ENCODE measurements at places on chromosomes 11 and 22.
A peak's percentile ranks its signal among the peaks of the same experiment; 100 is the strongest.

DNA sequence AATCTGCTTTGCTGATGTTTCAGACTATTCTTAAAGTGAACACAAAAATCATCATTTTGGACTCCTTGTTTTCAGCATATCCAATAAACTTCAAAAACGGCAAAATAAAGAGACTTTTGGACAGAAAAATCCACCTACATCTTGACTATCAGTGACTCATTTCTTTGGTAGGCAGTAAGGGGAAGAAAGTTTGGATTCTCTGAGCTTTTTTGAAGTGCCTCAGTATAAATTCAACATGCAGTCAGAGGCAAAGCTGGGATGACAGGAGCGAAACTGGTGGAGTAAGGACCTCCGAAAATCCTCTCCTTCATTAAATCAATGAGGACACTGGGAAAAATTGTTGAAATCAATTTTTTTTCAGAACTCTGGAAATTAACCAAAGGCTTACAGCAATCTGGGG, 29.7 kb downstream of the EFCAB6 start:
- no peak for DNase-seq

- no peak for DNase-seq
These were observed 12.2 kb downstream of the TKFC start for GRCh38 chr11:61345170-61345610.

- no peak for DNase-seq
These were observed 17.1 kb downstream of the PCF11 start for GRCh38 chr11:83174008-83174407.

DNA sequence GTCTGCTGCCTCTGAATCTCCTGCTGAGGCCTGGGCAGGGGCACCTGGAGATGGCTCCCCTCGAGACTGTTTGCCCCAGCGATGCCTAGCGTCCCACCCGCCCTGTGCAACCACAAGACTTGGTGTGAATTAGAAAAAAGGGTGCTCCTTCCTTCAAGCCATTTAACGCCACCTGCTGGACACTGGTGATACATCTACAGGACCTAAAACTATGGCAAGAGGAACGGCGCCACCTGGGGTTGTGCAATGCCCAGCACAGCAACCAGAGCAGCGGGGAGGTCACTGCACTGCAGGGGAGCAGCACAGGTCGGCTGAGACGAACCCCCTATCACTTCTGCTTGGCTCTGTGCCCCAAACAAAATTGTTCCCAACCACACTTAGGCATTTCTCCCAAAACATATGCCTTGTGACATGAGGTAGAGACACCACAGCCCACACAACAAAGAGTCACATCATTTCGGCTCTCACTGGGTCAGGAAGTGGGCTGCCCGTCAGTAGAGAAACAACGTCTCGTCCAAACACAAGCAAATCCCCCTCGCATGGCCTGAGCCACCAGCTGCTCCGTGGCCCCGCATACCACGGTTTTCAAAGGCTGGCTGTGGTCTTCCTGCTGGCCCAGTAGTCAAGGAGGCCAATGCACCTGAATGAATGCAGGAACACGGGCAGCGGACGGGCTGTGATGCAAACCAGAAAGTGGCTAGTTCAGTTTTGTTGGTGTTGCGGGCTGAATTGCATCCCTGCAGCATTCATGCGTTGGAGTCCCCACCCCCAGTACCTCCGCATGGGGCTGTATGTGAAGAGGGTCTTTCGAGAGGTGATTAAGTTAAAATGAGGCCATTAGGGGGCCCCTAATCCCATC, 171.9 kb downstream of the SHANK2 start:
- peak; percentile 3 for DNase-seq

GRCh38 chr11:16047073-16047472, 309.3 kb downstream of the SOX6 start:
- no peak for DNase-seq

GRCh38 chr11:119810478-119811232, 81.7 kb upstream of the NECTIN1 start:
- no peak for DNase-seq

- DNase-seq: no peak
These were observed 23.7 kb downstream of the SCN4B start for GRCh38 chr11:118128721-118129470.

DNA sequence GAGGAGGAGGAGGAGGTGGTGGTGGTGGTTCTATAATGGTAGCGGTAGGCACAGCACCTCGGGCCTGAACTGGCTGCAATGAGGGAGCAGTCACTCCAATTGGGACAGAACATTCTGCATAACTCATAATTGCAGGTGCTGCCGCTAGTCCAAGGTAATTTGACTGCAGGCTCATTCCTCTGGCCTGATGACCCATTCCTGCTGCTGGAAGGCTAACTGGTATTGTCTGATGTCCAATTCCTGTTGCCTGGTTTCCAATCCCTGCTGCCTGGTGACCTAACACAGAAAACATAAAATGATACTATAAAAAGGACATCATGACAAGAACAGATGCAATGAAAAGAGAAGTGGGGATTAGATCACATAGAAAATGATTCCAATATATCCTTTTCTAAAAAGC, 7.9 kb upstream of the AGBL2 start:
- DNase-seq: no peak

DNA sequence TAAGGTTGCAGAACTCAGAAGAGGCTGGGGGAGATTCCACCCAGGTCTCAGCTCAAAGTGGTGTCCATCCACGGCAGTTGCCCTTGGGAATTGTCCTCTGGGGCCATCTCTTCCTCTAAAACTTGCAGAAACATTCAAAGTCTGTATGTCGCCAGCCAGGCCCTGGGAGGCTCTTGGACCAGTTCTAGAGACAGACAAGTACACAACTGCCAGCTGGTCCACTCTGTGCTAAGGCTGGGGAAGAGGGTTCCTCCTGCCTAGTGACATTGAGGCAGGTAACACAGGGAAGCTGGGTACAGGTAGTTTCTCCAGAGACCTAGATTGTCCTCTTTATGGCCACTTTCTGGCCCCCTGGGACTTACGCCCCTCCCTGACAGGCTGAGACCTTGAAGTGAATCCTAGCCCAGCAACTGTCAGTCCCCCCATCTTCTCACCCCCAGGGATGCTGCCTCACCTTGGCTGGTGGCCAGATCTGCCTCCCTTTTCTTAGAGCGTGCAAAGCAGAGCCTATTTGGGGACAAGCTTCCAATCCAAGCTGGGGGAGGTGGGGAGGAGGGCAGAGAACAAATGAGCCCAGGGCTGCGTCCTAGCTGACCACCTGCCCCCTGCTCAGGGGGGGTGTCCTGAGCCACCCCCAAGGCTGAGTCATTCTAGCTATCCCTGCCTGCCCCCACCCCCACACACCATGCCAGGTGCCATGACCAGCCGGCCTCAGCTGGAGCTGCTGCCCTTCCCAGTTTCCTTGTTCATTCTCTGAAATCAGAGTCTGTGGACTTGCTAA, 8.4 kb downstream of the FAM83F start:
- no peak for DNase-seq

- no peak for DNase-seq
These were observed 29.8 kb downstream of the TBC1D22A start for GRCh38 chr22:46792061-46792796.

DNA sequence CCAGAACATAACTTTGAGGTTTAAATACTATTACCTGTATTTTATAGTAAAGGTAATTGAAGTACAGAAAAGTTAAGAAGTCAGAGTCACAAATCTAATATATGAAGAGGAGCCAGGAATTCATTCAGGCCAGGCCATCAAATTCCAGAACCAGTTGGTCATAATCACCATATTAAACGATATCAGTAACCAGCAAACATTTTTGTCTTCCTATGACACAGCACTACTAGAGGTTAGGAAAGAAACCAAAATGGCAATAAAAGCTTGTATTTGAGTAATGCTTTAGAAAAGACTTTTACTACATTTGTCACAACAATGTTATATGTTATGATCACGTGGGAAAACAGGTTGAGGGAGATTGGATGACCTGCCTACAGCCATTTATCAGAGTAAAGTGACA, 62.2 kb downstream of the DKK3 start:
- peak; percentile 34 for DNase-seq

DNA sequence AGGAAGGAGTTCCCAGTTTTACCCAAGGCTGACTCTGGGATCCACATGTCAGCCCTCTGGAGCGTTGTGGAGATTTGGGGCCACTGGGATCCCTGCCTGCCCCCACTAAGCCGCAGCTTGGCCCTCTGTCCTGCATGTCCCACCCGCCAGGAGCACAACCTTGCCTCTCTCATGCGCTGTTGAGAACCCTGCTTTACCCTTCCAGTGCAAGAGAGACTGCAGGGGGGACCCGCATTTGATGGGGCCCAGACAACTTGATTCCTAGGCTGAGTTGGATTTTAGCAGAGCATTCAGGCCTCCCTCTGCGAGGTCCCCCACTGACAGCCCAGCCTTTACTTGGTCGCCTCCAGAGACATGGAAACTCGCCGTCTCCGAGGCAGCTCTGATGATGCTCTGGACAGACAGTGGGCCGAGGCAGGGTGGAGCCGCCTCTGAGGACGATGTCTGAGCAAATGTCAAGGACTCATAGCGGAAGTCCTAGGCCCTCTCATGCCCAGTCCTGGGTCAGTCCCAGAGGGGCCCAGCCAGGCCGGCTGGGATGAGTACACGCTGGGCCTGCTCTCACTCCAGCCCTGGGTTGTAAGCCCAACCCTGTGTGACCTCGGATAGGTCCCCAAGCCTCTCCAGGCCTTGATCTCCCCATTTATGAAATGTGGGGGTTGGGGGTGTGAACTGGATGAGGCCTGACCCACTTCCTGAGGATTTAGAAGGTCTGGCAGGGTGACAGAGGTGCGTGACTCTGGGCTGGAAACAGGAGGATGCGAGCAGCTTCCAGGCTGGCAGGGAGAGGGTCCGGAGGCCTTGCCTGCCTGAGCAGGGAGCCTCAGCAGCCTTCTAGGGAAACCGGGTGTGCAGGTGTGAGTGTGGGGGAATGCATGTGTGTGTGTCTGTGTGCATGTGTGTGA, 630 bp downstream of the CD5 start:
- no peak for DNase-seq

DNA sequence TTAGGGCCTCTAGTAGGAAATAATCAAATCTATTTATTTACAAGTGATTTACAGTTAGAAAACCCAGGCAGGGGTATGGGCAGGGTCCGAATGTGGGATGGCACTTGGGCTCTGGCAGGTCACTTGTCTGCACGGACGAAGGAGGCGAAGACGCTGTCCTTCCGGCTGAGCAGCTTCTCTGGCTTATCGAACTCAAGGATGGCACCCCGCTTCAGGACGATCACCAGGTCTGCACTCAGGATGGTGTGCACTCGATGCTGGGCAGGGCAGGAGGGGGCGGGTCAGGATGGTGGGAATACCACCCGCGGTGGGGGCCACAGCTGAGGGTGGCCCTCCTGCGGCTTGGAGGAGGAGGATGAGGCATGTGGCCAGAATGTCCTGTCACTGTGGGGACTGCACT, 4.4 kb upstream of the KCNJ11 start:
- no peak for DNase-seq

- DNase-seq: no peak
These were observed 14.4 kb downstream of the ETS1 start for GRCh38 chr11:128572965-128573364.

GRCh38 chr11:92967867-92968266, 1.6 kb upstream of the MTNR1B start:
- no peak for DNase-seq

DNA sequence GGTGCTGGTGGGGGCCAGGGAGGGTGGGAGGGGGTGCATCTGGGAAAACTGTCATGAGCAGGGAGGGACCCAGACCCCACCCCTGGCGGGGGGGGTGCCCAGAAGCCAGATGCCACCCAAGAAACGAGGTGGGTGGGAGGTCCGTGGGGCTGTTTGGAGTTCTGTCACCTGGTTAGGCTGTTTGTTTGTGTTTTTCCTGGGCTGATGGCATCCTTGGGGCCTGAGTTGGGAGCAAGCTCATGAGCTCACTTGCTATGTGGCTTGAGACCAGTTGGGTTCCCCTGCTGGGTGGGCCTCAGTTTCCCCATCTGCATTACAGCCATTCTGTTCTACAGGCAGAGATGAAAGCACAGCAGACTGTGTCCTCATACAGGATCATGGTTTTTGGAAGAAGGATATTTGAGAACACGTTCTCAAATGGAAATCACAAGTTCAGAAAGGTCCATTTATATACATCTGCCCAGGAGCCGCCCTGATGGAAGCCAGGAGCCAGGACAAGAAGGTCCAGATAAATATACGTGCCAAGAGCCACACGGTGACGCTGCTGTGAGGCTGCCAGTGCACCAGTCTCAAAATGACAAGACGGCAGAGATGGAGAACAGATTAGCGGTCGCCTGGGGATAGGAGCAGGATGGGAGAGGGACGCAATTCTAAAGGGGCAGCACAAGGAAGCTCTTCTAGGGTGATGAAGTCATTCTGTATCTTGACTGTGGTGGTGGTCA, 312.9 kb downstream of the MN1 start:
- no peak for DNase-seq

DNA sequence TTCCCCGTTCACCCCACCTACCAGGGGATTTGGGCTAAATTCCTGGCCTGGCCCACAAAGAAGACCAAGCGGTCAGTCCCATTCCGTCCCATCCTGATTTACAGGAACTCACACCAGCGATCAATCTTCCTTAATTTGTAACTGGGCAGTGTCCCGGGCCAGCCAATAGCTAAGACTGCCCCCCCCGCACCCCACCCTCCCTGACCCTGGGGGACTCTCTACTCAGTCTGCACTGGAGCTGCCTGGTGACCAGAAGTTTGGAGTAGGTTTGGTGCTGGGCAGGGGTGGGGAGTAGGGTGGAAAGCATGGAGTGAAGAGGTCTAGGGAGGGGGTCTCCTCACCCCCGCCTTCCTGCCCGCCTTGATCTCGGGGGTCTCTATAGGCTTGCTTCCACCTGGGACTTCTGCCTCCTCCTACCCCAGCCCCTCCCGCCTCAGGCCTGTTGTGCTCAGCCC, at the start of gene SERPING1:
Gene SERPING1 (plus strand): TSS at position 225 of the 455 bp plus-strand sequence. CDS start 586 bp downstream, outside the sequence.
- DNase-seq: no peak

GRCh38 chr22:20237480-20238440, 30.4 kb downstream of the RTN4R start:
- no peak for DNase-seq

- DNase-seq: no peak
These were observed 10.6 kb upstream of the AIFM3 start for GRCh38 chr22:20956258-20957101.

DNA sequence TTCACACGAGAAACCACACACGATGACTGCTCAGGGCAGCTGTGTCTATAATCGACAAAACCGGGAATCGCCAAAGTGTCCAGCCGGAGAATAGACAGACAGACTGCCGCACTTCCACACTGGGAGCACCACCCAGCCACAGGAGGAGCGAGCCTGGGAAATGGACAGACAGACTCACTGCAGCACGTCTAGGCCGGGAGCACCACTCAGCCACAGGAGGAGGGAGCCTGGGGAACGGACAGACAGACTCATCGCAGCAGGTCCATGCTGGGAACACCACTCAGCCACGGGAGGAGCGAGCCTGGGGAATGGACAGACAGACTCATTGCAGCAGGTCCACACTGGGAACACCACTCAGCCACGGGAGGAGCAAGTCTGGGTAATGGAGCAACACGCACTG, 137.2 kb downstream of the BRD1 start:
- no peak for DNase-seq

- no peak for DNase-seq
These were observed 5.4 kb upstream of the DNAJB13 start for GRCh38 chr11:73945396-73945795.
